Stimulated activated CD8-positive, alpha-beta memory T cell treated with anti-CD3 and anti-CD28 coated beads, Interleukin-4, amount 100 ng/mL, for 48 hours (primary cell): ENCODE measurements at places on chromosomes 16 and 17.

GRCh38 chr17:47789611-47790561 lies 31.7 kb downstream of the OSBPL7 start:
- peak; percentile 77 for DNase-seq

DNA sequence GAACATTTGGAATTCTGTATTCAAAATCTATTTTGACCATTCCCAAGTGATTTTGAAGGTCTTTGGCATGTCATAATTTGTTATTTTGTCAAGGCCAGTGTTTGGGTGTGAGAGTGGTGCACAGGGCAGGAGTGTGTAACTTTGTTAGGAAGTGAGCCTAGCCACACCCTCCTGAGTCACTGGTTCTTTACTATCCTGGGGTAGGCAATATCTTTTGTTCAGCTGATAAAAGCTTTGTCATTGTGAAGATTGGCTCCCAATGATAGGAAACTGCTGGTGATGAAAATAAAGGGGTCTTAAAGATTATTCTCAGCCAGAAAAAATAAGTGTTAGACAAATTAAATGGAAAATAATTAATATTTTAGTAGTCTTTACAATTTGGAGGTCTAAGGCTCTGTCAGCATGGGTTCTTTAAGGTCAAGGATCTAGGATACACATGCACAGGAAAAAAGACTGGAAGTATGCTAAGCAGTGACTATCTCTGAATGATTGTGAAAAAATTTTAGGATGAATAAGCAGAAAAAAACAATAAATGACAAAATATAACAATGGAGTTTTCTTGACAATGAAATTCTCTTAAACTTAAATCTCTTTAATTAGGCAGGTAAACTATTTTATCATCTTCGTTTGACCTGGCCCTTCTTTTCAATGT lies 5.1 kb downstream of the UBN1 start:
- DNase-seq, result no peak

DNA sequence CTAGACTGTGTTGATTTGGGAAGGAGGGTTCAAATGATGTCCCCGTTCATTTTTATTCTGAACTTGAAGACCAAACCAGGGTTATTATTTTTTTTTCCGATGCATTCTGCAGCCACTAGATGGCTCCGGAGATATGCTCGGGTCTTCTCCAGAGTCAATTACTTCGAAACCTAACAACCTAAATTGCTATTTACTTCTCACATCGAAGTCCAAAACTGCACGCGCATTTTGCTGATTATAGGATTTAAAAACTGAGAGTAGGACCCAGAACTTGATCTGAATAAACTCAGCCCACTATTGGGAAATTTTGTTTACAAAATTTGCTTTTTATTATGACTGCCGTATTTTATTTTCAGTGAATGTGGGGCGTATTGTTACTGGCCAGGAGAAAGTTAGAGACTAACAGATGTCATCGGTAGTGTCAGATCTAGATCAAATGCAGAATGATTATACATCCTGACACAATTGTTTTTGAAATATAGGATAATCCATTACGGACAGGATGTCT lies 263.8 kb downstream of the HS3ST3A1 start:
- DNase-seq, result peak; percentile 26

- no peak for DNase-seq
Observed at GRCh38 chr17:11490171-11490755, 108.0 kb upstream of the DNAH9 start.

GRCh38 chr17:40850293-40850972 lies 16.6 kb downstream of the KRT12 start:
- DNase-seq, result no peak
